Hematopoietic multipotent progenitor cell treated with erythropoietin and hydrocortisone succinate and interleukin-3 and kit ligand, for 4 days (in vitro differentiated cells): ENCODE measurements at places on chromosomes 5 and 9.

DNA sequence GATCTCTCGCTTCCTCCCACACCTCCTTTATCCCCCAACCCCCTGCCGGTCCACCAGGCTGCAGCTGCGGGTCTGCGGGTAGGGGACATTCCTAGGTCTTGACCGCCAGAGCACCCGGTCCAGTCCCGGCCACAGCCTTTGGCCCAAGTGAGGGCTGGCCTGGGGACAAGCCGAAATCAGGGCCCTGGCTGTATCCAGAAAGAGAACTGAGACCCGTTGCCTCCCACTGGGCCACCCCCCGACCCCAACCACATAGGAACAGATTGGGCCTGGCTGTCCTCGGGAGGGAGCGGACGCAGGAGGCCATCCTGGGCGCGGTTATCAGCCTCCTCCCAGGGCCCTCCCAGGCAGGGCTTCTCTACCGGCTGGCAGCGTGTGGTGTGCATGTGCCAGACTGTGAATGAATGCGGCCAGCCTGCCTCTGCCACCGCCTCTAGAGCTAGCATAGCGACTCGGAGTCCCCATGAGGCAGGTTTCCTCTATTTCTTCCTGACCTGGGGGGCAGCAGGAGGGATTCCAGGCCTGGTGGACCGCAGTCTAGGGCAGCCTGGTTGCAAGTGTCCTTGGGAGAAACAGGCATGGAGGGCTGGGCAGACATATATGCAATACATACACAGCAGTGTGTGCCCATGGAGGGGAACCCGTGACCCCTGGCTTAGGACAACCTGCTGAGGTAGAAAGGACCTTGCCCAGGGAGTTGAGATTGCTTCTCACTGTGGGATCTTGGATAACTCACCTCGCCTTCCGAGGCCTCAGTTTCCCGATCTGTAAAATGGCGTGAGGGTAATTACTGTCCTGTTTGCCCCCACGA lies 1.2 kb downstream of the N4BP3 start:
- peak; percentile 83 for DNase-seq

- peak; percentile 71 for DNase-seq
Observed at GRCh38 chr5:101942321-101942882, 353.7 kb downstream of the SLCO4C1 start.

DNA sequence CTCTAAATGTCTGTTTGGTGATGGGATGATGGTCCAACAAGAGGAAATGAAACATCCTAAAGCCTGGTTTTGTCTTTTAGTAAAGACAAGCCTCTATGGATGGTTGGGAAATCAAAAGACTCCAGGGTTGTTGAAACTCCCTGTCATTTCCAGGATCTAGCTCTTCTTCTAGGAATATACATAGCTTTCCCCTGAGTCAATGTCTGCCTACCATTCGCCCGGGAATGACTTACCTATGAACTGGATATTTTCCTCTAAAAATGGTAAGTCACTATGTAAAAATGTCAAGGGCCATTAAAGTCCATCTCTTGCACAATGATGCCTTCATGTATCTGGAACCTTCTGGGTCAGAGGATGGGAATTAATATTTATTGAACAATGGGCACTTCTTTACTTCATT lies 11.1 kb upstream of the KIF12 start:
- DNase-seq: no peak

GRCh38 chr5:148740966-148741742 lies 85.3 kb upstream of the ADRB2 start:
- peak; percentile 79 for DNase-seq

DNA sequence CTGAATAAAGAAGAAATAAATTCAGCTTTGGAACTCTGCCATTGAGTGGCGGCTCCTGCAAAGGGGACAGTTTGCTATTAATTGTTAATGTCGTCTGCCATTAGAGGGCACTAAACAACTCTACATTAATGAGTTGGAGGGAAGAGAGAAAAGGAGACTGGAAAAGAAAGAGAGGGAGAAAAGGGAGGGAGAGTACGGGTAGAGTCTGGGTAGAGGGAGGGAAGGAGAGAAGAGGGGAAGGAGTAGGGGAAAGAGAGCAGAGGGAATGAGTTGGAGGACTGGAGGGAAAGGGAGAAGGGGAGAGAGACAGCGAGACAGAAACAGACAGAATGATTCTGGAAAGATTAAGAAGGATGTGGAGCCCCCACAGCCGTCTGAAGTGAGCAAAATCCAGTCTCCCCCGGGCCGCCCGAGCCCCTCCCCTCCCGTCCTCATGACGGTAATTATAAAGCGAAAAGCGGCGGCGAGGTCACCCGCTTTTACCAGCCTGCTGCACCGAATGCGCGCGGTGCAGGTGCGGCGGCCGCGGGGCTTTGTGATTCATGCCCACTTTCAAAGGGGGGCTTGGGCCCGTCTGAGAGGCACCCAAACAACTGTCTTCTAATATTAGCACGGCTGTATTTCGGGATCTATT lies 1.9 kb upstream of the FST start:
- DNase-seq: peak; percentile 87

DNA sequence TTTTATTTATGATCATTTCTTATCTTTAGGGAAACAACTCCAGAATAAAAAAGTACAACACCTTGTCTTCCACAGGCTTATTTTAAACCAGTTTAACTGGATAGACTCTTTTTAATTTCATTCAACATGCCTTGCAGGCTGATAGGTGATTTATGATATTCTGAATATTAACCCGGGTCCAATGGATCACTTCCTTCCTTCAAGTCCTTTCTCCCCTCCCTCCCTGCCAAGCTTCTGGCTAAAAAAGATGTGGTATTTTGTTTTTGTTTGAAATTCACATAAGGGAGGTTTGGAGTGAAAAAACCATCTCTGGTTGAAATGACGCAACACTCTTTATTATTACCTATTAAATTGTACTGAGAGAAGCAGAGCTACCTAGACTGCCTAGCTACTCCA lies 265.3 kb downstream of the MLLT3 start:
- DNase-seq: no peak

GRCh38 chr5:10227379-10227778 lies 22.3 kb downstream of the ATPSCKMT start:
- DNase-seq: no peak

DNA sequence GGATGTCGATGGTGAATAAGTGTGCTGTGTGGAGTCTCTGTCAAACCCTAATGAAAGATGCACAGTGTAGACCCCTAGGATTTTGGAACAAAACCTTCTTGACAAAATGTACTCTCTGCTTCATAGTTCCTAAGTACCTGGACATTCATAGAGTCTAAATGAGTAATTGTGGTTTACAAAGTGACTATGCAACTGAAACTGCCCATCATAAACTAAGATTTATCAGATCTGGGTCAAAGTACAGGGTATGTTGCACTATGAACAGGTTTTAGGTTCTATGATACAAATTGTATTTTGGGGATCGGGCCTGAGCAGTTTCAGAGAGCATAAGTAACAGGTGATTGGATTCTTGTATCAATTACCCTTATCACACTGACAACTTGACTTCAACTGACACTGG lies 79.4 kb downstream of the LURAP1L start:
- DNase-seq: no peak

GRCh38 chr5:76669245-76669644 lies 46.0 kb upstream of the F2RL2 start:
- DNase-seq: no peak

GRCh38 chr9:84652496-84653120 lies 16.9 kb upstream of the NTRK2 start:
- DNase-seq: no peak

- no peak for DNase-seq
Observed at GRCh38 chr9:95284162-95285080, 33.1 kb downstream of the FANCC start.

DNA sequence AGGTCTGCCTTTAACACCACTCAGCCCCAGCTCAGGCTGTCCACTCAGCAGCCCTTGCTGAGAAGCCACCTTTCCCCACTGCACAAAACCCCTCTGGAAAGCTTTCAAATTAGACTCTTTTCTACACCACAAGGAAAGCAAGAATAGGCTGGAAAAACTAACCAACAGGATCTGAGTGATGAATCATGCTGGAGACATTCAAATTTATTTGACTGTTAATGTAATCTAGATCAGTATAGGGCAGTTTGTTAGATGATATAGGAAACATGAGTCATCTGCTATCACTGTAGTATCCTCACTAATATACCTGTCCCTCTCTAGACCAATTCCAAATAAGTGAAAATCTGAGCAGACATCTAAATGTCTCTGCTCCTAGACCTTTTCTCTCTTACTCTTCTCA lies 127.8 kb upstream of the PAM start:
- DNase-seq: no peak

- DNase-seq: no peak
Observed at GRCh38 chr5:87054821-87055220, 212.9 kb upstream of the RASA1 start.
